GM23248 (cell line): ENCODE measurements at places on chromosomes 3 and 15. TPM values are rescaled to one million over a fixed set of nuclear protein-coding genes. Genes with fewer than 3 reads are reported as not detected.

Gene PARP15
- 0.29 TPM in 2 replicates for polyA plus RNA-seq

Gene ACTL6A
- 82.9 and 93.5 TPM in 2 replicates for polyA plus RNA-seq

Gene FRMD4B
- 0.06 TPM in 1 of 2 replicates, not detected in the other for polyA plus RNA-seq

Gene KNG1
- not detected in 2 replicates for polyA plus RNA-seq

Gene EIF4E3
- 0.79 and 1.1 TPM in 2 replicates for polyA plus RNA-seq

Gene CSTA
- 5.3 and 5.8 TPM in 2 replicates for polyA plus RNA-seq

Gene PRTG
- not detected in 2 replicates for polyA plus RNA-seq

Gene GPR171
- not detected in 2 replicates for polyA plus RNA-seq

Gene REC114
- polyA plus RNA-seq: not detected in 2 replicates

Gene TMF1
- 36.9 and 41.4 TPM in 2 replicates for polyA plus RNA-seq

Gene OR5K2
- not detected in 2 replicates for polyA plus RNA-seq

- no peaks in the 10 kb centered on the region for H3K36me3 ChIP-seq
- DNase-seq: no peak
- H3K4me1 ChIP-seq: peaks cover 27% of the 10 kb centered on the region
- no peaks in the 10 kb centered on the region for H3K27me3 ChIP-seq
Observed at GRCh38 chr3:34017757-34018156, 219.3 kb downstream of the PDCD6IP start.

DNA sequence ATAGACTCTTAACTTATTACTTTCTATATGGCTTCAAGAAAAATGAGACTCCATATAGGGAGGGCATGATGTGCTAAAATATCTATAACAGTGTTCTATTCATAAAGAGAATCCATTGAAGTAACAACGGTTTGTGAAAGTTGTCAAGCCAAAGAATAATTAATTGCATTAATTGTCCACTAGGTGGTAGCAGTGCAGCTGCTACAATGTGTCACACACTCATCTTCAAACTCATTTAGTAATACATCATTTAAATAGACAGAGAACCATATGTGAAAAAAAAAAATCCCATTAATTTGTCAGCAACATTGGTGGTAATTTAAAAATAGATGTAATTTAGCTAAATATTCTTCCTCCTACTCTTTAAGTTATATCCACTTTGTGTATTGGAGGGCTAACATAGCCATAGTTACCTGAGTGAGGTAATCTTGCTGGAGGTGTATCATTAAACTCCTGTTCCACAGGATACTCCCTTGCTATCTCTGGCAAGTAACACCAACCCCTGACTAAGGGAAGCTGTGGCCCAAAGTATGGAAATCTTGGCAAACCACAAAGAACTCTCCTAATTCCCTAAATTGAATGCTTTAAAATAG is 3.7 kb upstream of the CPA3 start:
- no peak overlapping the region for H3K27ac ChIP-seq
- DNase-seq: peak; percentile 63
- H3K4me3 ChIP-seq: no peak overlapping the region
- no peaks in the 10 kb centered on the region for H3K36me3 ChIP-seq
- no peaks in the 10 kb centered on the region for H3K4me1 ChIP-seq

- H3K27me3 ChIP-seq: no peaks in the 10 kb centered on the region
- no peak overlapping the region for H3K4me3 ChIP-seq
- no peaks in the 10 kb centered on the region for H3K36me3 ChIP-seq
- peak; percentile 67 for DNase-seq
- no peak overlapping the region for H3K27ac ChIP-seq
Observed at GRCh38 chr15:94395640-94396039, 164.3 kb downstream of the MCTP2 start.

GRCh38 chr3:185081521-185081920 is 71.3 kb downstream of the C3orf70 start:
- H3K27ac ChIP-seq: no peak overlapping the region
- H3K27me3 ChIP-seq: peaks cover 7% of the 10 kb centered on the region
- no peaks in the 10 kb centered on the region for H3K36me3 ChIP-seq
- DNase-seq: peak; percentile 6
- H3K4me3 ChIP-seq: no peak overlapping the region

DNA sequence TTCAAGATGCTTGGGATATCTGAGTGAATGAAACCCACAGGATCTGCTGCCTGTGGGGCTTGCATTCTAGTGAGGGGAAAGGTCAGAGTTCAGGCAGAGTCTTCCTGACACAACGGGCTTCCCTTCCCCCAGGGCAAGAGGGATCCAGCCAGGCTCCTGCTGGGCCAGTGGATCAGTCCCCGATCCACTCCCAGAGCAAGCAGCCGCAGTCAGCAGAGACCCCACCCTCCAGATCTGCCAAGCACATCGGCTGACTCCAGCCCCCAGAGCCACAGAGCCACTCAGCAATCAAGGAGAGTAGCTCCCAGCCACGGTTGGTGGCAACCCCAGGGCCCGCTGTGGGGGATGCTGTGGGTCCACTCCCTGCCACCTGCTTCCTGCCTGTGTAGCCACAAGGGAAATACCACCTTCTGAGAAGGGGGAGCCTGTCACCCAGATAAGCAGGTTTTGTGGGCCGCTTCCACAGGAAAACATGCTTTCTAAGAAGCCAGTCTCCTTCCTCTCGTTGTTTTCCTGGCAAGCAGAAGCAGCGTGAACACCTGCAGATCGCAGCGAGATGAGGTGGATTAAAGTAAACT is 44.9 kb downstream of the CPN2 start:
- DNase-seq: no peak
- H3K27ac ChIP-seq: no peak overlapping the region
- no peaks in the 10 kb centered on the region for H3K36me3 ChIP-seq

DNA sequence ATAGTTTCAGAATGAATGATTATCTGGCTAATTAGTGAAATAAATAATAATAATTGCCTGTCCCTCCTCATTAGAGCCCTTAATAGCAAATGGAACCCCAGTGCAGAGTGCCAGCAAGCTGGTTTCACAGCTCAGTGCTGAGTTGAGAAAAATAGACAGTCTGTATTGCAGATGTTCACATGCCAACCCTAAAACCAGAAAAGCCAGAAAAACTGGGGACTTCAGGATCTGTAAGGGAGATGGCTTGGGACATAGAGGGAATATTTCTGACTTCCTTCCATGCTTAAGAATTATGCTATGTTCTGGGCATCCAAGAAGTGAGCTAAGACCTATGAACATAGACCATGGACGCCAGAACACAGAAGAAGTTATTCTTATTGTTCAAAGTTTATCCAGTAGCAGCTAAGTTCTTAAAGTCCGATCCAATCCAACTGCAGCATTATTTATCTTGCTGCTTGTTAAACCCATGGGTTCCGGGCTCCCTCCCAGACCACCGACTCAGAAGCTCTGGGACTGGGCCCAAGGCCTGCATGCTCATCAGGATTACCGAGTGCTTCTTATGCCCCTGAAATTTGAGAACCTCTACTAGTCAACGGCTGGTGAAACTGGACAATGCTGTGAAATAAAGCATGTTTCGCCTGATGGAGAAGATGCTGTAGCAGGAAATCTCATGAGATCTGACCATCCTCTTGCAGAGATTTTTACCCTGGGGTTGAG is 158.3 kb downstream of the FOXB1 start:
- no peak for DNase-seq
- peaks cover 16% of the 10 kb centered on the region; the same call in 1 of the 2 replicates for H3K27me3 ChIP-seq
- H3K36me3 ChIP-seq: no peaks in the 10 kb centered on the region
- no peak overlapping the region for H3K27ac ChIP-seq

DNA sequence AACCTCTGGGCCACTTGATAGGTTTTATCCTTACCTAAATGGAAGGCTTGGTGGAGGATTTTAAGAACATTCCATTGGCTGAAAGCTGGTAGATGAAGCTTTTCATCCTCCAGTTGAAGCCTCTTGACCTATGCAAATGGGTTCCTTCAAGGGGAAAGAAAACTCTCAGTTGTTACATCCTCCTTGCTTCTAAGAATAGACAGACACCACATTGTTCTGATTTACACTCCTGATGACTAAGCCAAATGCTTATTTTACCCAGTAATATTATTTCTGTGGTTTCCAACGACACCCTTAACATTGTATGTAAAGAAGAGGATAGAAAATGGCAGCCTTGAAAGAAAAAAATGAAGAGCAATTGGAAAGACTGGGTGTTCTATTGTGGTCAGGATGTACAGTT is 480.5 kb downstream of the OTOL1 start:
- no peaks in the 10 kb centered on the region for H3K4me1 ChIP-seq
- H3K27me3 ChIP-seq: no peaks in the 10 kb centered on the region
- H3K36me3 ChIP-seq: no peaks in the 10 kb centered on the region
- peak; percentile 61 for DNase-seq
- no peak overlapping the region for H3K4me3 ChIP-seq
- no peak overlapping the region for H3K27ac ChIP-seq

- H3K27me3 ChIP-seq: no peaks in the 10 kb centered on the region
- no peaks in the 10 kb centered on the region for H3K36me3 ChIP-seq
- H3K4me1 ChIP-seq: no peaks in the 10 kb centered on the region
- peak; percentile 22 for DNase-seq
- H3K27ac ChIP-seq: no peak overlapping the region
Observed at GRCh38 chr3:38966811-38967692, 84.7 kb downstream of the SCN11A start.

DNA sequence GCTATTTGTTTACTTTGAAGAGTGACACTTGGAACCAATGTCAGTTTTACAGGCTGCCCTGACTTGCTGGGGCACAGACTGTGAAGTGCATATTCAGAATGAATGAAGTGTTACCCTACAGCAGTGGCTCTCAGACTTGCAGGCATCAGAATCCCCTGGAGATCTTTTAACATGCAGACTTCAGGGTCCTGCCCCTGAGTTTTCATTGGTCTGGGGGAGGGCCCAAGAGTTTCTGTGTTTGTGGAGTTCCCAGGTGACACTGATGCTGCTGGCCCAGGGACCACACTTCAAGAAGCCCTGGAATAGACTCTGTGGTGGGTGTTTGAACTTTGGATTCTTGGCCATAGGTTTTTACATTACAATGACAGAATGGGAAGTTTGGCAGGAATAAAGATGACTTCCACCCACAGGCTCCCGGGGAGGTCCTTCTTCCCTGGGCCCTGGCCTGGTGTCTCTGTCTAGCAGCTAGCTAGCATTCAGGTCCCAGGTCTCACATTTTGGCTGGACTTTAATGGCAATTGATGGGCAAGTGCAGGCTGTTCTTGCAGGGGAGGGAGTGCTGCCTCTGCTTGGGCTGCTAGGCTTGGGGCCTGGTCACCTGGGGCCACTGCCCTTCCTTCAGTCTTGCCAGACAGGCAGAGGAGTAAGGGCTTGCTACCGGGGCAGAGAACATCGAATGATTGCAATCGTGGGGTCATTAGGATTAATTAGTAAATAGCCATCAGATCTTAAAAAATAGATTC is 149.0 kb downstream of the APBA2 start:
- H3K36me3 ChIP-seq: no peaks in the 10 kb centered on the region
- H3K27ac ChIP-seq: no peak overlapping the region
- DNase-seq: no peak
- H3K4me3 ChIP-seq: no peak overlapping the region

GRCh38 chr3:113055201-113055600 is 64.4 kb downstream of the GTPBP8 start:
- H3K27ac ChIP-seq: no peak overlapping the region
- peaks cover 7% of the 10 kb centered on the region for H3K4me1 ChIP-seq
- peak; percentile 20 for DNase-seq
- no peak overlapping the region for H3K4me3 ChIP-seq
- H3K27me3 ChIP-seq: no peaks in the 10 kb centered on the region
- H3K36me3 ChIP-seq: no peaks in the 10 kb centered on the region

DNA sequence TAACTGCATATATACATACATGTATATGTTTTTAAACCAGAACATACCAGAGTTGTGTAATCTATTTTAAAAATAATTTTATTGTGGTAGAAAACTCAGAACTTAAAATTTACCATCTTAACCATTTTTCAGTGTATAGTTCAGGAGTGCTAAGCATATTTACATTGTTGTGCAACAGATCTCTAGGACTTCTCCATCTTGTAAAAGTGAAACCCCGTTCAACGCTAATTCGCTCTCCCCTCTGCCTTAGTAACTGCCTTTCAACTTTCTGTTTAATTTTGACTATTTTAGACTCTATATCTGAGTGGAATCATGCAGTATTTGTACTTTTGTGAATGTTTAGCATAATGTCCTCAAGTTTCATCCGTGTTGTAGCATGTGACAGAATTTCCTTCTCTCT is 51.8 kb upstream of the SSR3 start:
- no peaks in the 10 kb centered on the region for H3K27me3 ChIP-seq
- peak; percentile 28 for DNase-seq
- peak overlapping the region; percentile 97 for H3K27ac ChIP-seq
- H3K4me1 ChIP-seq: peaks cover 22% of the 10 kb centered on the region

- DNase-seq: peak; percentile 52
- H3K27me3 ChIP-seq: no peaks in the 10 kb centered on the region
- no peak overlapping the region for H3K4me3 ChIP-seq
- peaks cover 15% of the 10 kb centered on the region for H3K4me1 ChIP-seq
Observed at GRCh38 chr3:77320514-77320913, 280.6 kb downstream of the ROBO2 start.

- peaks cover 10% of the 10 kb centered on the region; the same call in 1 of the 2 replicates for H3K4me1 ChIP-seq
- no peaks in the 10 kb centered on the region for H3K27me3 ChIP-seq
- no peaks in the 10 kb centered on the region for H3K36me3 ChIP-seq
- no peak for DNase-seq
- no peak overlapping the region for H3K4me3 ChIP-seq
- no peak overlapping the region for H3K27ac ChIP-seq
Observed at GRCh38 chr3:23762214-23762613, 43.5 kb upstream of the UBE2E1 start.

GRCh38 chr15:64006642-64007041 is 39.6 kb downstream of the DAPK2 start:
- DNase-seq: no peak
- H3K27ac ChIP-seq: no peak overlapping the region
- no peak overlapping the region for H3K4me3 ChIP-seq

- H3K4me1 ChIP-seq: peaks cover 46% of the 10 kb centered on the region
- peak; percentile 81 for DNase-seq
- peaks cover 50% of the 10 kb centered on the region for H3K36me3 ChIP-seq
- H3K27me3 ChIP-seq: no peaks in the 10 kb centered on the region
- peak overlapping the region; percentile 22 for H3K27ac ChIP-seq
Observed at GRCh38 chr15:39942101-39942752, 8.3 kb downstream of the EIF2AK4 start.

DNA sequence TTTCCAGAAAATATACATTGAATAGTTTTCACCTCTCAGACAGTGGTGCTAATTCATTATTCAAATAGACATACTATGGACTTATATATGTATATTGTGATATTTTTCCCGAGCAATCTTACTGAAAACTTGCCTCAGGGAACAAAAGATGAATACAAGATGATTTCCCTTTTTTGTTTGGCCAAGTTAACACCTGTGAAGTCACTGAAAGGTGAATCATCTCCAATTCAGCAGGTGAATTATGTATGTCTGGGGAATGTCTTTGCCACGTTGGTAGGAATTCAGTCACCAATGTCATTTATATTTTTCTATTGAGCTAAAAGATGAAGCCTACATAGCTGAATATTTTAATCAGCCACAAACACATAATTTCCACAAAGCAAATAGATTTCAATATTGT is 88.2 kb downstream of the GPR156 start:
- no peak overlapping the region for H3K4me3 ChIP-seq
- no peaks in the 10 kb centered on the region for H3K27me3 ChIP-seq
- peaks cover 13% of the 10 kb centered on the region for H3K4me1 ChIP-seq
- no peak for DNase-seq

GRCh38 chr15:93985925-93986324 is 245.4 kb upstream of the MCTP2 start:
- H3K4me1 ChIP-seq: no peaks in the 10 kb centered on the region
- no peak overlapping the region for H3K27ac ChIP-seq
- no peak for DNase-seq
- H3K4me3 ChIP-seq: no peak overlapping the region

GRCh38 chr3:52756141-52756540 is 14.6 kb downstream of the NEK4 start:
- H3K27me3 ChIP-seq: no peaks in the 10 kb centered on the region
- H3K36me3 ChIP-seq: peaks cover 13% of the 10 kb centered on the region
- no peak overlapping the region for H3K4me3 ChIP-seq
- no peak for DNase-seq
